ENCODE measurements at places on chromosomes 4 and X.

- no peak for DNase-seq
Measured at GRCh38 chr4:152090543-152090942, 329.7 kb upstream of the GATB start.

- DNase-seq: peak; percentile 46
Measured at GRCh38 chr4:155371432-155372043, 5.2 kb downstream of the MAP9 start.

- DNase-seq: no peak
Measured at GRCh38 chr4:7725951-7726350, 213.7 kb downstream of the AFAP1 start.

- DNase-seq: no peak
Measured at GRCh38 chrX:41471786-41472185, 24.6 kb downstream of the NYX start.

- DNase-seq: no peak
Measured at GRCh38 chr4:29213020-29213419, 1507.1 kb upstream of the PCDH7 start.

DNA sequence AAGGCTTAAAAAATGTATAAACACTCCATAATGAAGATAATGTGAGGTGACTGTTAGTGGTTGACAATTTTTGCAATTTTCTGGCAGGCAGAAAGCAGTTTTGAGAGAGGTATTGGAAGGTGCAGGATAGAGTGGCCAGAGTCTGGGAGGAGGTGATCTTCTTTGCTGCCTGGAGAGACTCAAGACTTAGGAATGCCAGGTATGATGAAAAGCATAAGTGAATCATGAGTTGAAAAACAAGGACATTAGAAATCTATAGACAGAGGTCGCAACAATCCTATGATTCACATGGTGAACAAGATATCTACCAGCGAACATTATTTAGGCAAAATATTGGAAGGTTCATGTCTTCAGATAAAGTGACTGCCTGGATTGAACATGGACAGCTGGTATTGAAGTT is 118.5 kb downstream of the CFAP299 start:
- DNase-seq: no peak

DNA sequence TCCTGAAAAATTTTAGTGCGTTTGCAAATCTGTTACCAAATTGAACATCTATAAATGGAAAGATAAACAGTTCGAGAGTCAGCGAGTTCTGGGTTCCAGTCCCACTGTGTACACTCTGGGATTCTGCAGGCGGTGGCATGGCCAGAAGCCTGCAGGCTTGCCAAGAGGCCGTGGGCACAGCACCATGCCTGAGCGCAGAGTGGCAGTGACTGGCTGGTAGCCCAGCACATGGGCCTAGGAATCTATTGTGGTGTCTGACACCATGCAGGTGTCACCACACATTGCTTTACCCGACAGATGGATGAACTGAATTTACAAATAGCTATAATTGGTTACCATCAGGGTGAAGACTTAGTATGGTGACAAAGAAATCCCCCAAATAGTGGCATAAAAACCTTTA is 71.7 kb upstream of the TLR3 start:
- DNase-seq: no peak

- DNase-seq: no peak
Measured at GRCh38 chrX:122512561-122513072, 671.5 kb upstream of the GRIA3 start.

DNA sequence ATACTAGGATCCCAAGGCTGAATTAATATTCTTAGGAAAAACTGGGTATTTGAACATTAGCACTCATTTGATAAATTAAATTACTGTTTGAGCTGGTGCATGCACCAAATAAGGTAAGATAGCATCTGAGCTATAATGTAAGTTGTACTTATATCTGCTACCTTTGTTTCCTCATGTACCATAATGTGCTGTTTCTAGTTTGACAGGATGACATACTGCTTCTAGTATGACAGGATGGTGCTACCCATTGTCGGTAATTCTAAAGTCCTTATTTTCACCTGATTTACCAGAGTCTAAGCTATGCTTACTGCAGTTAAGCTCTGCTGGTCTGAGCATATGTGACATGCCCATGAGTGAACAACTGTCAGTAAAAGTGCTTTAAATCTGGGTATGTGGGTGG is 1017.5 kb upstream of the IGFBP7 start:
- no peak for DNase-seq

DNA sequence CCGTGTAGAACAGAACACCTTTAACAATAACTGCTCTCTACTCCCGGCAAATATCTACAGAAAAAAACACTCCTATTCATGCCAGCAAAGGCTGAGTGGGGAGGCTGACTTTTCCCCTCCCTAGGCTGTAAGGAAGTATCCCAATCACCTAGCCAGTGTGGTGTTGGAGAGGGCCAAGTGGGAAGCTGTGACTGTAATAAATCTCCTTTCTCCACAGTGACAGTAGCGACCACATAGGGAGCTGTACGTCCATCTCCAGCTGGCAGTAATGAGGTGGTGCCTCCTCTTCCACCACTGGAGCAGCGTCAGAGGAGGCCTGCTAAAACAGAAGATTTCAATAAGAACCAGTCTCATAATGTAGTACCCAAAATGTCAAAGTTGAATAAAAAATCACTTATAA is 47.9 kb upstream of the PLAC1 start:
- DNase-seq: no peak

DNA sequence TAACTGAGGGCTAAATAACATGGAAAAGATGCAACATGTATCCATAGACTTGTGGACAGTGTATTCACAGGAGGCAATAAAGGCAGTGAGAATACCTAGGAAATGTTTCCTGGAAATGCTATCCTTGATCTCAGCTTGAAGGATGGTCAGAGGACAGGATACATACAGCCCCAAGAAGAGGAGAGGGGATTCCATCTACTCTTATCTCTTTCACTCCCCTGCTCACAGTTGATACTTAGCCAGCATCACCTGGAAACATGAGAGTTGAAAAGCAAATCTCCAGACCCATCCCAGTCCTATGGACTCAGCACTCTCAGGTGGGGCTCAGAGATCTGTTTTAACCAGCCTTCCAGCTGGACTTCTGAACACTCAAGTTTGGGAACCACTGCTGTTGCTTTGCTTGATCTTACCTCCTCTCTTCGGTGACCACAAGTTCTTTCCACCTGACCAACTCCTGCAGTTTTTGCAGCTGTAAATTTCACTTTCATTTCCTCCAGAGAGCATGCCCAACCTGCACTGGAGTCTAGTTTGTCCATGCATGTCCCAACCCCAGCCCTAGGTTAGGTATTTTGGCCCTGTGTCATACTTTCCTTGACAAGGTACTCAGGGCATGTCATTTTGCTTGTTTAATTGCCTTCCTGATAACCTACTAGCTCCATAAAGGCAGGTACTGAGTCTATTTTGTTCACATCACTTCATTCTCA is 10.4 kb downstream of the RELL1 start:
- DNase-seq: peak; percentile 27

DNA sequence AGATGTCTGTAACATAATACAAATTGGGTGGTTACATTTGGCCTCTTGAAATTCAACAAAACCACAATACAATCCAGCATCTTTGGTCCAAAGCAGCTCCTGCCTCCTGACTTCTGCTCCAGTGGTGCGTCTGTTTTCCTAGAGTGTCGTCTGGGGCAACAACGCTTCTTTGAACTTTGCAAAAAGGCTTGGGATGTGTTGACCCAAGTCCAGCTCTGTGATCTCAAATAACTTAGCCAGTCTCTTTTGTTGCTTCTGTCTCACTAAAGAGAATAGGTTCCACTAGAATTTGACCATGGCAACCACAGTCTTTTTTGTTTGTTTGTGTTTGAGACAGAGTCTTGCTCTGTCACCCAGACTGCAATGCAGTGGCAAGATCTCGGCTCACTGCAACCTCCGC is 324.0 kb downstream of the DHRSX start:
- DNase-seq: no peak

DNA sequence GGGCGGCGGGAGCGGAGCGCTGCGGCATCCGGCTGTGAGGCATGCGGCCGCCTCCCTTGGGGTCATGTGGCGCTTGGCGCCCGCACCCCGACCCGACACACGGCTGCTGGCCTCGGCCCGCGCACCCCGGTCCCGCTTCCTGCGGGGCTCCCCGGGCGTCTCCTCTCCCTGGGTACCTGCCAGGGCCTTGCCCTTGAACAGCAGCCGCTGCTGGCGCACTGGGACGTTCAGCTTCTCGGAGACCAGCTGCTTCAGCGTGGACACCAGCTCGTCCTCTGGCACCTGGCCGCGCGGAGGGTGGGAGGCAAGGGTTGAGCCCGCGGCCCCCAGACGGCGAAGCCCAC is 391 bp downstream of the UBL4A start:
- peak; percentile 44 for DNase-seq

DNA sequence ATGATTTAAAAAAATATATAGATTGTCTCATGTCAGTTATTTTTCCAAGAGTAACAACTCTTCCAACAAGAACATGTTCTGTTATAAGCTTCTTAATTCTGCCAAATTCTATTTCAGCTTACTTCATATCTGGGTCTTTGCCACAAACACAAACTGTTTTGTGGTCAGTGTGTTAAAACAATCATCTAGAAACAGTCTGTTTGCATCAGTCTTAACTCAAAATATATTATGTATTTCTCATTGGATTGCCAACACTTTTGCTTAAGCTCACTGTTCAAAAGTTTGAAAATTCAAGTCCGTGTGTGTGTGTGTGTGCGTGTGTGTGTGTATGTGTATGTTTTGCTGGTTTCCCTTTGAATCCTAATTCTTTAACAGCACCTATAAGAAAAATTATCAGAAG is 752.3 kb upstream of the NDST4 start:
- no peak for DNase-seq

DNA sequence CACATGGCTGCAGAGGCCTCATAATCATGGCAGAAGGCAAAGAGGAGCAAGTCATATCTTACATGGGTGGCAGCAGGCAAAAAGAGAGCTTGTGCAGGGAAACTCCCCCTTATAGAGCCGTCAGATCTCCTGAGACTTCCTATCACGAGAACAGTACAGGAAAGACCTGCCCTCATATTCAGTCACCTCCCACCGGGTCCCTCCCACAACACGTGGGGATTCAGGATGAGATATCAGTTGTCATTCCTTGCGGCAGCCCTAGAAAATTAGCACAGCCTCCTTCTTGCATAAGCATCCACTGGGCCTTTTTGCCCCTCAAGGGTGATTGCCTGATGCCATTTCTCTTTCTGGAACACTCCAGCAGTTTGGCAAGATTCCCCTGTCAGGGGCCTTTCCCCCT is 61.7 kb upstream of the STX18 start:
- no peak for DNase-seq

DNA sequence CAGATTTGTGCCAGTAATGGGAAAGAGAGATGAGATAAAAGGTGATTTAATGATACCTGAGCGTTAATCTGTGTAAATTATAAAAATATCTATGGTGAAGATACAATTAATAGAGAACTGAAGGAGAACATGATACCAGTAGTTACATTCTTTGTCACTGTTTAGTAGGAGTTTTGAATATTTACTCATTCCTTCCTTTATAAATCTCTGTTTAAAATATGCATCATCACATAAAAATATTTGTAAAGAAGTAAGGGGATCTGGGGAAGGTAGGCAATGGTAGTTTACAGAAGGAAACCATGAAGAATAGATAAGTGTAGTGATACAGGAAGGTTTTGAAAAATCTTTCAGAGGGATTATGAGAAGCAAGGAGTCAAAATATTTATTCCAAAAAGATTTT is 190.6 kb upstream of the PCDH18 start:
- DNase-seq: no peak

DNA sequence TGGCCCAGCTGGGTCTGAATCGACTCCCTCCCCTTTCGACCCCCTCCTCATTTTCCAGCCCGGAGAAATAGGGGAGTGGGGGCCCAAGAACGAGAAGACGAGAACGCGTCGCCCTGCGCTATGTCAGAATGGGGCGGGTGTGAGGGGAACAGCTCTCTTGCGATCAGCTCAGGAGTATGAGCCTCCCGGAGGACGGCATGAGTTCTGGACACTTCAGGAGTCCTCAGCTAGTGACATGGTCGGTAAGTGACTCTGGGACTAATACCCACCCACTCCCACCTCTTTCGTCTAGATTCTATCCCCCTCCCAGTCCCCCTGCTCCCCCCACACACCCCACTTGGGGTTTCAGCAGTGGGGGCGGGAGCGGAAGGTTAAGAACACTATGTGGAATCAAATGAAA is 944 bp downstream of the KLF8 start:
- DNase-seq: no peak

DNA sequence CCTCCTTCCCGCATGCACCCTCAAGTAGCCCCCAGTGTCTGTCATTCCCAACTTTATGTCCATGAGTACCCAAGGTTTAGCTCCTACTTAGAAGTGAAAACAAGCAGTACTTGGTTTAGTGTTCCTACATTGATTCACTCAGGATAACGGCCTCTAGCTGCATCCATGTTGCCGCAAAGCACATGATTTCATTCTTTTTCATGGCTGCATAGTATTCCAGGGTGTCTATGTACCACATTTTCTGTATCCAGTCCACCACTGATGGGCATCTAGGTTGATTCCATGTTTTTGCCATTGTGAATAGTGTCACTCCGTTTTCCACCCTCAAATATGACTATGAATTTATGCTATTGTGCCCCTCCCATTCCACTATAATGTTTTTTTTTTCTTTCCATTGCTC is 130.5 kb upstream of the MXRA5 start:
- no peak for DNase-seq

- no peak for DNase-seq
Measured at GRCh38 chr4:97587912-97588311, 555.4 kb downstream of the STPG2 start.

- DNase-seq: no peak
Measured at GRCh38 chr4:118711052-118711451, 25.9 kb downstream of the METTL14 start.

GRCh38 chr4:73985528-73985852 is 2.5 kb downstream of the PPBP start:
- DNase-seq: no peak

- no peak for DNase-seq
Measured at GRCh38 chr4:82517043-82517442, 44.7 kb downstream of the TMEM150C start.

- DNase-seq: no peak
Measured at GRCh38 chrX:149365061-149365460, 140.0 kb downstream of the IDS start.

DNA sequence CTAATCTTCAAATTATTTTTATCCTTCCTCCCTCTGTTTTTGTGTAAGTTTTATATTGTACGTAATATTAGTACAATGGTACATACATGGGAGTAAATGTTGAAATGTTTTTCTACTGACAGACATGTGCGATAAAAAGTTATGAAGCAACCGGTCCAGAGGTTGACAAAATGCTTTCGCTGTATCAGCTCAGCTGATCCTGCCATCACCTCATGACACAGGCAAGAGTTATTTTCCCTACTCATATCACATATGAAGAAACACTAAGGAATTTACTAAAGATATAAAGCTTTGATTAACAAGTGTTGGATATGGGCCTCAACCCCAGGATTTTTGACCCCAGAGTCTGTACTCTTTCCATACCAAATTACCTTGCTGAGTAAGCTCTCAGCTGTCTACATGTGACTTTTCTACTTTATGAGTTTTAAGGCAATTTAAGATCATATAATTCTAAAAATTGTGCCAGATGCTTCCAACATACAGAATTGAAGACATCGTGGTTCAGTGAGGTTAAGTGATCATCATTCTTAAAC is 50.0 kb downstream of the CLCN5 start:
- no peak for DNase-seq

- no peak for DNase-seq
Measured at GRCh38 chr4:76744241-76744921, 153.6 kb downstream of the SOWAHB start.
